HTR-8/SVneo (cell line): ENCODE measurements at places on chromosomes 3 and 15.

- no peak for DNase-seq
Observed at GRCh38 chr15:63061975-63062374, 19.4 kb downstream of the TPM1 start.

- DNase-seq: peak; percentile 10
Observed at GRCh38 chr3:132134611-132135010, 99.8 kb upstream of the CPNE4 start.

DNA sequence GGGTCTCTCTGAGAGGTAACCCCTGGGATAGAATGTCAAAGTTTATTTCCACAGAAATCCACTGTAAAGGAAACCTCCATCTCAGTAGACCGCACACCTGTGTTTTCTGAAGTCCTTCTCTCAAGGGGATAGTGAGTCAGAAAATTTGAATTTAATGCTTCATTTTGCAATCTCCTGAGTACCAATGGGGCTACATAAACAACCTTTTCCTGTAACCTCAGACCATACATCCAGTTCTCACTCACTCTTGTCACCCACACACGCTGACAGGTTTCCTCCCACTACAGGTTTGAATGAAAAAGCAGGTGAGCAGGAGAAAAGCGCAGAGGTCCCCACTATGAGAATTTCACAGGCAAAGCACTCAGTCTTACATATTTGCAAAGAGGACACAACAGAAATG is 165.3 kb upstream of the MCTP2 start:
- DNase-seq: no peak

DNA sequence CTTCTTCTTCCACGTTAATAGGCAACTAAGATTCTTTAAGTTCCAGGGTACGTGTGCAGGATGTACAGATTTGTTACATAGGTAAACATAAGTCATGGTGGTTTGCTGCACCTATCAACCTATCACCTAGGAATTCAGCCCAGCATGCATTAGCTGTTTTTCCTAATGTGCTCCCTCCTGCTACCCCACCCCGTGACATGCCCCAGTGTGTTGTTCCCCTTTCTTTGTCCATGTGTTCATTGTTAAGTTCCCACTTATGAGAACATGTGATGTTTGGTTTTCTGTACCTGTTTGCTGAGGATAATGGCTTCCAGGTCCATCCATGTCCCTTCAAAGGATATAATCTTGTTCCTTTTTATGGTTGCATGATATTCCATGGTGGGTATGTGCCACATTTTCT is 21.1 kb downstream of the GTF2A2 start:
- DNase-seq: no peak

DNA sequence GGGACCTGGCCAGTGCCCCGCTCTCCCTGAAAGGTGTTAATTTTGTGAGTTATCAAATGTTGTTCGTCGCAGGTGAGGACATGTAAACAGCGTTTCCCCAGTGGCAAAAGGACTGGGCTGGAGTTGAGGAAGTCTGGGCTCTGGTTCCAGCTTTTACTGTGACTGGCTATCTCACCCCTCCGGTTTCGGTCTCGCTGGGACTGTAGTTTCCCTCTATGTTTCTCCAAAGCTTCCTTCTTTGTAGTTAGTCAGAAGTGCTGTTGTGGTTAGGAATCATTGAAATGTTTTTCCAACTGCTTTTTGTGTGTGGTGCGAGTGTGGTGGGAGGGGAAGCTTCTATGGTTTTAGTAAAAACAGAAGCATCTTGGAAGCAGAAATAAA is 990 bp upstream of the CLDN1 start:
- no peak for DNase-seq

GRCh38 chr3:76570436-76571057 is 469.4 kb upstream of the ROBO2 start:
- DNase-seq: peak; percentile 8

DNA sequence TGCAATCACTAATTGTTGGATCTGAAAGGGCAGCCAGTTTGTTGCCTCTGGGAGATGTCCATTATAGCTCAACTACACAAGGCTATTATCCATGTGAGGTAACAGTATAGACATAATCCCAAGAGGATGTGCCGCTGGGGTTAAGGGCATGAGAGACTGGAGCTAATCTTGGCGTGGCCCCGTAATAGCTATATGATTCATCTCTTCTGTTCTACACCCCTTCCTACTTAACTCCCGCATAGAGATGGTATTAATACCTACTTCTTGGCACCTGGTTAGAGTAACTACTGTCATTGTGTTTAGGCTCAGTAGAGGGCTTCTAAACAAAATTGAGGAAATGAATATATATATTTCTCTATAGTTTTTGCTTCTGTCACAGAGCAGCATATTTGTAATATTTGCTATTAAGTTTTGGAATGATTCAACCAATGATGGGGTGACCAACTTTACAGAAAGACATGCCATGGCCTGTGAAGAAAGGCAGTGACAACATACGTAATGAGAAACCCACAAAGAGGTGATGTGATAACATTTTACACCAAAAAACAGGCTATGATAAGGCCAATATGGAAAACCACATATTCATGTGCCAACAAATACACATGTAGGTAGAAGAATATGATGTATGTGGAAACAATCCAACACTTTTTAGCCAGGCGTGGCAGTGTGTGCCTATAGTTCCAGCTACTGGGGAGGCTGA is 76.8 kb upstream of the DPH6 start:
- DNase-seq: no peak

DNA sequence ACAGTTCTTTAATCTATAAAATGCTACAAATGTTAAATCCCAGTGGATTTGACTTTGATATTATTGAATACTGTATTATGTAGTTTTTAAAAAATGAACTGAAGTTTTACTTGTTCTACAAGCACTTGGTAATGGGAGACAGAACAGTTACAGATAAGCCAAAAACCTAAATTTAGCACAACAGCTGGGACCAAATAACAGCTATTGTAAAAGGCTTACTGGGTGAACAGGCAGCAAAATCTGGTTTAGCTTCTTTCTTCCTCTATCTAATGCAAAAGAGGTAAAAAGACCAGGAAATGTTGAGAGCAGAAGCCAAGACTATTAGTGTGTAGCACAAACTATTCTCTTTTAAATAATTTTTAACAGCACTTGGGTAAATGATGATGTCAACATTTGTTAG is 1.6 kb upstream of the ATOSA start:
- DNase-seq: no peak

DNA sequence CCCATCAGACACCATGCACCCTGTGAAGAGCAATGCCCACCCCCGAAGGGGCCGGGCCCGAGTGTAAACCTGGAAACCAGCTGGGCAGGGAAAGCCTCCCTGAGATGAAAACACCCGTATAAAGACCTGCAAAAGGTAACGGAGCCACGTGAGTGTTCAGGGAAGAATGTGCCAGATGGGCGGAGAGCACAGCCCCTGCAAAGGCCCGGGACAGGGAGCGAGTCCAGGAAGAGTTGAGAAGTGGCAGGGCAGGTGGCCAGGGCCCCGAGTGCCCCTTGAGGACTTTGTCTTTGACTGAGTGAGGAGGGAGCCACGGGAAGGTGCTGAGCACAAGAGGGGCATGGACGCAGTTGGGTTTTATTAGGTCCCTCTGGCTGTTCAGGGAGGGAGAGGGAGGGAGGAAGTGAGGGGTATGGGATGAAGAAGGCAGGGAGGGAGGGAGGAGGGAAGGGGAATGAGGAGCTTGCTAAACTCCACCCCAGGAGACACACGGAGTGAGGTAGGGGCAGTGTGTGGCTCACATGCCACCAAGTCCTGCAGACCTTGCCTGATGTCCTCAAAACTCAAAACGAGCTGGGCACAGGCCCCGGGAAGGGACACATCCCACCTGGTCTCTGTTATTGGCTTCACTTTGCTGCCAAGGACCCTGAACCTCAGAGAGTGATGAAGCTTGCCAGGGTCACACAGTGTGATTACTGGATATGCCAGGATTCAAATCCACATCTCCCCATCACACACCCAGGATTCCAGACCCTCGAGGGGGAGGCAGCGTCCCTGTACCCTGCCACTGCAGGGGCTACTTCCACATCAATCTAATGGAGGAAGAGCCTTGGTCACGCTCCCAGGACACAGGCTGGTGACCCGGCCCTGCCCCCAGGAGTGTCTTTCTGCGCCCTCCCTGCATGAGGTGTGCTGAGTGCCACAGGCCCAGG is 49.1 kb upstream of the IQSEC1 start:
- no peak for DNase-seq

GRCh38 chr3:16770021-16770420 is 114.7 kb upstream of the PLCL2 start:
- DNase-seq: no peak

- DNase-seq: no peak
Observed at GRCh38 chr3:187361835-187362234, 6.3 kb upstream of the RTP4 start.

- no peak for DNase-seq
Observed at GRCh38 chr3:36833160-36833814, 68.9 kb upstream of the DCLK3 start.

DNA sequence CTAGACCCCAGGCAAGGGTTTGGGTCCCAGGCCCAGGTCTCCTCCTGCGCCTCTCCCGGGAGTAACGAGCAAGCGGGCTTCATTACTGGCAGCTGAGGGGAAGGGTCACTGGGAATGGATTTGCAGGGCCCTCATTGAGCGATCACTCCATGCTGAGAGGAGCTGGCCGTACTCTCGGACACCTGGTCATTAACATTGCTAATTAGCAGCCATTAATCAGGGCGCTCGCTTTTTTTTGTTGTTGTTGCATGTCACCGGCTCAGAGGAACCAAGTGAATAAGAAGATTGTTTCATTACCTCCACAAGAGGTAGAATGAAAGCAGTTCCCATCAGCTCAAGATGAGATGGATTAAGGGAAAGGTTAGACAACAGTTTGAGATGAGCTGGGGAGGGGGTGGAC is 293.0 kb upstream of the ATP11B start:
- DNase-seq: no peak

DNA sequence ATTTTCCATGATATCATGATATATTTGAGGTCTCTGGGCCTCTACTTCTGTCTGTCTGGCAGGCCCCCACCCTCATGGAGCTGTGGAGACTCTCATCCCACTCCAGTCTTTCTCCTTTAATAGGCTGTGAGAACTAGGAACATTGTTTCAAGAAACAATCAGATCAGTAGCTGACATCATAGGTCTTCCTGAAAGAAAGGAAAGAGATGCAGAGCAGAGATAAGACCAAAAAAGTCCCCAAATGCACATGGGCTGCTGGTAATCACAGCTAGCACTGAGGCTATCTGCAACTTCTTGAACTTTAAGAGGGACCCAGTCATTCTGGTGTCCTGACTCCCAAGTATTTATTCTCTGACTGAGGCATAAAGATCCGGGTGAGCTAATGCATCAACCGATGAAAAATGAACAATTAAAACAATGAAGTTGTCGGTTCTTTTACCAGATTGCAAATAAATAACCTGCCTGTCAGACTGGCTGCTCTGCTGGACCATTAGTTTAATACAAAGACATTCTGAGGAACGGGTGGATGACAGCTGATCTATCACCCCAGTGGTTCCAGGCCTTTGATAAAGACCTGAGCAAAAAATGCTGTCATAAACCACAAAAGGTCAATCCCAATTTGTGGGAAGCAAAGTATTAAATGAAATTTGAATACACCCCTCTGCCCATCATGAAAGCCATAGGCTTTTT is 780.8 kb upstream of the GOLIM4 start:
- DNase-seq: no peak

GRCh38 chr3:66010739-66011655 is 27.7 kb downstream of the MAGI1 start:
- no peak for DNase-seq

DNA sequence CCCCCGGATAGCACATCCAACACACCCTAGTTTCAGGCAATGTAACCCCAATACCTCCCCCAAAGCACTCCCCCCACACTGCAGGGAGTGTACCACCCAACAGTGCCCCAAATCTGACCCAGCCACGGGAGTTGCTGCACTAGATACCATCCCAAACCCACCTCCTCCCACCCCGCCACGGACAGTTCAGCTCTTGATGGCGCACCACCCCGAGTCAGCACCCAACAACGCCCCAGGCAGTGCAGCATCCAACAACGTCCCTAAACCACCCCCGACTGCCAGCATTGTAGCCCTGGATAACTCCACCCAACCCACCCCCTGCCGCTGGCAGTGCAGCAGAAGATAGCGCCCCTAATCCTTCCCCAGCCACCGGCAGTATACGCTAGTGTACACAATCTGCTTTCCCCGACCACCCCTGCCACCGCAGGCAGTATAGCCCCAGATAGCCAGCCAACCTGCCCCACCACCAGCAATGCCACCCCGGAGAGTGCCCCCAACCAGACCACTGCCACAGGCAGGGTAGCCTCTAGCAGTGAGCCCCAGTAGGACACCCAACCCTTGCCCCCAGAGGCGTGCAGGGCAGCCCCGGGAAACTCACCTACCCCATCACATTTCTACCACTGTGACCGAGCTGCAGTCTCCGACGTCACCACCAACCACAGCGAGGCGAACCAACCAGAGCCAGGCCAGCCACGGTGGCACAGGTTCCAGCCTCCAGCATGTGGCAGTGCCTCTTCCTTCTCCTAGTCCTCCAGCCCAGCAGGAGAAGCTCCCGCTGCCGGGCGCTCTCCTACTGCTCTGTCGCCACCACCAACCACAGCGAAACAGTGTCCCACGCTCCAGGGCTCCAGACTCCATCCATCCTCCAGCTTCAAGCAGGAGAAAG is 178.1 kb downstream of the POTEB3 start:
- DNase-seq: no peak

DNA sequence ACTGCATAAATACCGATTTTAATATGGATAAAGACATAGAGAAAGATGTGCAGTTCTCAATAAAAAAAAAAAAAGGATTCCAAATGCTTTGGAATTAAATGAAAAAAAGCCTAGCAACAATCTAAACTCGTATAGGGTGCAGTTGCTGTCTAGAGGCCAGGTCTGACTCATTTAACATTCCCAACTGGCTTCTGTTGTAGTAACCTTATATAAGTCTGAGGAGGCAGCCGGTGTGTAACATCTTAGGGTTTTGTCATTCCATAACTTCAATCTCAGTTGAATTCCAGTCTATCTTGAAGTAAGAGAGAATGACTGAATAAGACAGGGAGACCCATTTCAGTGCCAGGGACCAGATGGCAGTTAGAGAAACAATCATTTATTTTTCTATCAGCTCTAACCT is 6.5 kb downstream of the PDCD10 start:
- peak; percentile 37 for DNase-seq
